ENCODE measurements at places on chromosomes 5 and 9. TPM values are rescaled to one million over a fixed set of nuclear protein-coding genes. Genes with fewer than 3 reads are reported as not detected.

The STPG3 gene
- not detected for total RNA-seq

The PCDHB8 gene
- 0.83 TPM for total RNA-seq

The CLIC3 gene
- not detected for total RNA-seq

The MARVELD2 gene
- 0.42 TPM for total RNA-seq

The ZNF366 gene
- total RNA-seq: 3.3 TPM

The NUP214 gene
- 27.0 TPM for total RNA-seq

The IQGAP2 gene
- total RNA-seq: 16.0 TPM

The IFNA13 gene
- not detected for total RNA-seq

The PAEP gene
- not detected for total RNA-seq

The LHFPL2 gene
- 31.6 TPM for total RNA-seq

The MEIKIN gene
- not detected for total RNA-seq

The KCNMB1 gene
- 83.0 TPM for total RNA-seq

The RPL35 gene
- 2,378 TPM for total RNA-seq

The MVB12B gene
- 22.3 TPM for total RNA-seq

The TRPM6 gene
- total RNA-seq: 1.7 TPM

- no peak for DNase-seq
Observed at GRCh38 chr5:139481580-139482049, 943 bp downstream of the STING1 start.

GRCh38 chr5:95925378-95925744 is 36.3 kb downstream of the ELL2 start:
- no peak for DNase-seq

- DNase-seq: no peak
Observed at GRCh38 chr5:72812488-72812887, 4.0 kb upstream of the TNPO1 start.

DNA sequence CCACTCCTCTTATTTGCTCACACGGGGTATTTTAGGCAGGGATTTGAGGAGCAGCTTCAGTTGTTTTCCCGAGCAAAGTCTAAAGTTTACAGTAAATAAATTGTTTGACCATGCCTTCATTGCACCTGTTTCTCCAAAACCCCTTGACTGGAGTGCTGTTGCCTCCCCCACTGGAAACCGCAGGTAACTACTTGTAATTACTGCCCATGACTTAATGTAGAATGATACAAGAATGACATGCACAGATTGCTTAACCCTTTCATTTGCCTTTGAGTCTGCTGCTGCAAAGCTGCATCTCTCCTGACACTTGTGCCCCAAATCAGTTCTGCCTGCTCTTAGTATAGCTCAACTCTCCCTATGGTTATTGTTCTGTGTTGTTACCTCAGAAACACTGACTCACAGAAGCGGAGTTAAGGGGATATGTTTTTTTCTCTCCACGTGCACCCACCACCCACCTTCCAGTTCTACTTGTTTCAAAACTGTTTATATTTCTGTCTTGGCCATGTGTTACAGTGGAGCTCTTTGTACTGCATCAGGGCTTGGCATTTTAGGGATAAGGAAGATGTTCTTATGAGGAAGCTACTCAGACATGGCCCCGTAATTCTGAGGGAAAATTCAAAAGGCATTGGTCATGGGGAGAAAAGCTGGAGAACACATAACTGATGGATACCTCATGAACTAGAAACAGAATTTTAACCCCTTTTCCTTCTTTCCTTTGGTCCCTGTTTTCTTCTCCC is 2.3 kb downstream of the ADRB2 start:
- DNase-seq: no peak

DNA sequence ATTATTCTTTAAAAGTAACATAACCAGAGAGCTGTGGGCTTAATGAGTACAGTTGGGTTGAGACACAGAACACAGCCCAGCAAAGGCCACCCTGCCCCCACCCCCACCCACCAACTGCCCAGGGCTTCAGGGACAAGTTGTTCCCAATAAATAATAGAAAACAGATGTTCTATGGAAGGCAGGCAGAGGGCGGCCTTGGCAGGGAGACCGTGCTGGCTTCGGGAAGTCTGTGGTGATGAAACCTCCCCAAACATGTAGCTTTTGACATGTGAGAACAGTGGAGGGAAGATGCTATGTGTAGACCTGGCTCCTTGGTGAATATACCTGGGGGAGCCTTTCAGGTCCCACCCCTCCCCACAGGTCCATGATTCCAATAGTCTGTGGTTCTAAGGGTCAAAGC is 10.0 kb downstream of the TRAF1 start:
- no peak for DNase-seq

DNA sequence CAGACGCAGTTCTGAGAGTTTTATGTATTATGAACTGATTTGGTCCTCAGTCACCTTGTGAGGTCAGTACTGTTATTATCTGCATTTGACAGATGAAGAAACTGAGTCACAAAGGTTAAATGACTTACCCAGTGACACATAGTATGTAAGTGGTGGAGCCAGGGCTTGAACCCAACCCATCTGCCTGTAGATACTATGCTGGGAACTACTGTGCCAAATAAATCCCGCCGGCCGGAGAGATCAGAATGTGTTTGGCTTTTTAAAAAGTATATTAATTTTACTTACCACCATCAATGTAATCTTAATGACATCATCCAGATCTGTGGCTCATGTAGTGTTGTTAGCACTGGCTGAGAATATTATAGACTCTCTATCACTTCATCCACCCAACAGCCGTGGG is 80.8 kb downstream of the ZNF618 start:
- DNase-seq: no peak

DNA sequence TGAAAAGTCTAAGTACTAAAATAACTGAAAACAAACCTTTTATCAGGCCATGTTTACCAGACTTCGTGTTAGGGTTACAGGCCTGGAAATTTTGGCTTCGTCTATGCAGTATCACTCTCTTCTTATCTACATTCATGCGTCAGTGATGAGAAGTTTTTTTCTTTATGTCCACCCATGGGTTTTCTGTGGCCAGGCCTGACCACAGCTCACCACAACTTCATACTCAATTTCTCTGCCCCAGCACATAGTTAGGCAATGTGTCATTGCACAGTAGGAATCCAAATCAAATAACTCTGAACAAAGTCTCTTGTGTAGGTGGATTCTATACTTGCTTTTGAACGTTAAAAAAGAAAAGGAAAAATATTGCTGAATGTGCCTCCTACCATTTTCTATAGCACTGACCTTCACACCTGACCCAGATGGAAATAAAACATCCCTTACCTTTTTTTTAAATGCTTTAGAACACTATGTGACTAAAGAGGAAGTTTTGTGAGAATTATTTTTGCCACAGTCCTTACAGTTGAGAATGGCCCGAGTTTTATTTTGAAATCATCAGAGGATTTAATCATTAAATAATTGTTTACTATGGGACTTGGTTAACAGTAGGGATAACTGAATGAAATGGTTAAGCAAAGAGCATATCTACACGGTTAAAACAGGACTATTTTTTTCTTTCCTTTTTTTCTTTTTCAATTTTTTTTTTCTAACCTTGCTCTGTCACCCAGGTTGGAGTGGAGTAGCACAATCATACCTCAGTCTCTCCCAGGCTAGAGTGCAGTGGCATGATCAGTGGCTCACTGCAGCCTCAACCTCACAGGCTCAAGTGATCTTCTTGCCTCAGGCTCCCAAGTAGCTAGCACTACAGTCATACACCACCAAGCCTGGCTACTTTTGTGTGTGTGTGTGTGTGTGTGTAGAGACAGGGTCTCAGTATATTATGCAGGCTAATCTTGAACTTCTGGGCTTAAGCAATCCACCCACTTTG is 1247.0 kb upstream of the ACO1 start:
- no peak for DNase-seq

DNA sequence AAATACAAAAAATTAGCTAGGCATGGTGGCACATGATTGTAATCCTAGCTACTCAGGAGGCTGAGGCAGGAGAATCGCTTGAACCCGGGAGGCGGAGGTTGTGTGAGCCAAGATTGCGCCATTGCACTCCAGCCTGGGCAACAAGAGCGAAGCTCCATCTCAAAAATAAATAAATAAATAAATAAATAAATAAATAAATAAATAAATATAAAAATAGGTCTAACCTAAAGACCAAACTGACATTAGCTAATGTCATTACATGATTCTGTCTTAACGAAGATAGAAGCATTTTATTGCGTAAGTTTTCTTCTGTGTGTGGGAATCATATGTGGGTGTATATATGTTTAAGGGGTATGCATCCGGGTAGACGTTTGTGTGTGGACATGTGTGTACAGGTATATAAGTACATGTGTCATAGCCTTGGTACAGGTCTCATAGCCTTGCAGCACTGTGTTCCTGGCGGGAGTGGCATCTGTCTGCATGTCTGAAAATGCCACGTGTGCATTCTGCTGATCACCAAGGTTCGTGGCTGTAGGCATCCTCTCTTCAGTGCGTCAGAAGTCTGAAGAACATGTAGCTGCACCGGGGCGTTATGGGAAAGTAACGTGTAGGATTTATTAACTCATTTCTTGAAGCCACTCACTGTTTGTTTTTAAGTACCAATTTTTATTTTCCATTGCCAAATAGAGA is 298.1 kb downstream of the NR3C1 start:
- DNase-seq: no peak

DNA sequence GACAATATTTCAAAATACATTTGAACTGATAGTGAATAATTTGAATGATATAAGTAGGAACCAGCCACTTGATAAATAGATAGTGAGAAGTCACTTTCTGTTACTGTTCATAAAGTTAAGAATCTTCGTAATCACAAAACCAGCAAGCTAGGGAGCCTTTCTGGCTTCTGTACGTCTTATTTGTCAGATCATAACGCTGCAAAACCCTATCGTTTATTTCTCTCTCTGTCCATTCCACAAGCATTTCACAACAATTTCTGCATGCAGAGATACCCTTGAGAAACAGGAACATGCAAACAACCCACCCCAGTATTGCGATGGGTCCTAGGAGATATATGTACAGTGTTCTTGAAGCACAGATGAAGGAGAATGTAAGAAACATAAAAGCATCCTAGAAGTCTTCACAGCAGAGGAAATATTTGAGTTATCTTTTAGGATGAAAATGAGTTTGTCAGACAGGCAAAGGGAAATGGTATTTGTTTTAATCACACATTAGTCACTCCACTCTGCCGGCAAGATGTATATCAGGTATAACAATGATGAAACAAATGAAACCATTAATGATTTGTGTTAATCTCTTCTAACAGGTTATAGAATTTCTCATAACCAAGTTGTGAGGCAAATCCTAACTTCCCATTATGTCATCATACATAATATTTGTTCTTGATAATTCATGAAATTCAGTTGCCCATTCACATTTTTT is 668.7 kb upstream of the FTMT start:
- no peak for DNase-seq

GRCh38 chr9:132637351-132637750 is 32.4 kb downstream of the DDX31 start:
- no peak for DNase-seq

- no peak for DNase-seq
Observed at GRCh38 chr5:55347786-55348185, 40.0 kb downstream of the MTREX start.

DNA sequence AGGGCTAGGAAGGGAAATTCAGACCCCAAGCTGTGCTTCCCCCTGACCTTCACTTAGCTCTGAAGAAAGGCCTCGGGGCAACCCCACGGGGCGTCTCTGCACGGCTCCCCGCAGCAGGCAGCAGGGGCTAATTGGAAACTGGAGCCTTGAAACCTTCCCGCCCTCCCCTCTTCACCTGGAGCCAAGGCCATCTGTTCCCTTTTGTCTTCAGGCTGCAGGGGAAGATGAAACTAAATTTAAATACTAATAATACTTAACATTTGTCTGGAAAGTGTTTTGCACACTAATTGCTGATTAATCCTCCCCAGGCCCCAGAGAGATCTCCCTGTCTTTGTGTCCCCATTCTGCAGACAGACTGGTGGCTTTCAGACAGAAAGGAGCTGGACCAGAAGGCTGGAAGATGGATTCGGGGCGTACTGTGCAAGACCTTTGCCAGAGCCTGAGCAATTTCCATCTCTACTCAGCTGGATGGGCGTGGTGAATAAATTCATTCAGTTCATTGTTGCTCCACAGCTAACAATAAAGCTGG is 34.1 kb upstream of the CPLX2 start:
- no peak for DNase-seq

- DNase-seq: no peak
Observed at GRCh38 chr5:77893225-77893860, 117.2 kb upstream of the TBCA start.

GRCh38 chr9:121325387-121325786 is 44.7 kb downstream of the STOM start:
- DNase-seq: no peak

DNA sequence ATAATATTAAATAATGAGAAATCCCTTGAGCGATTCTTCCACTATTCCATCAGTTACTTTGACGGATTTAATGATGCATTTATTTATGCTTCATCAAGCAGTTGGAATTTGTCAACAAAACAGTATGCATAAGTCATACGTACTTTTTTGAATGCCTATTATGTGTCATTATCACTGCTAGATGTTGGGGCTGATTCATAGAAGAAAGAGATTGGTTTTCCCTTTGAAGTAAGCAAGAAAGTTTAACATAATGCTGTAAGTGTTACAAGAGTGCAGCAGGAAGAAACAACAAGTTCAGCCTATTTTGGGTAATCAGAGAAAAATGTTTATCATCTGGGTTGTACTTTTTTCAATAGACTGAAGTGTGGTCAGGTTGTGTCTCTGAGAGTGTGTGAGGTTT is 121.2 kb upstream of the RANBP3L start:
- no peak for DNase-seq

- DNase-seq: no peak
Observed at GRCh38 chr5:83720836-83721537, at the start of gene HAPLN1. Gene HAPLN1 (minus strand): TSS chr5:83720855. CDS start chr5:83673523, 47,332 bp downstream.

DNA sequence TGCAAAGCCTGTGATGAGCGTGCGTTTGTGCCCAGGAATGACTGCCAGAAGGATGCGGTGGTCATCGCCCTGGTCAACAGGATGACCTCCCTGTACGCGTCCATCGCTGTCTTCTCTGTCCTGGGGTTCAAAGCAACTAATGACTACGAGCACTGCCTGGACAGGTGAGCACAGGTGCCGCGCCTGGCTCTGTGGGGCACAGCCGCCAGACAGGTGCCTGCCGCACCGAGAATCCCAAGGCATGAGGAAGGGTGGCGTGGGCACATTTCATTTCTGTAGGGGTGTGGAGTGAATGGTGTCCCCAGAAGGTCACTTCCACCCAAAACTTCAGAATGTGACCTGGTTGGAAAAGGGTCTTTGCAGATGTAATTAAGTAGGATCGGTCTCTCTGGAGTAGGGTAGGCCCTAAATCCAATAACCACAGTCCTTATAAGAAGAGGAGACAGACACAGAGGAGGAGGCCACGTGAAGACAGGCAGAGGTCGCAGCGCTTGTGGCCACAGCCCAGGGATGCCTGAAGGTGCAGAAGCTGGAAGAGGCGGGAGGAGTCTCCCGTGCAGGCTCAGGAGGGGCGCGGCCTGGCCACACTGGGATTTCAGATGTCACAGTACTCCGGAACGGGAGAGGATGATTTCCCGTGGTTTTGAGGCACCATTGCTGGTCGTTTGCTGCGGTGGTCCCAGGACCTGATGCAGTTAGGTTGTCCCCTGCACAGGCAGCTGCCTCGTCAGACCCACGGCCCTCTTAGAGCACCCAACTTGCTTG is 15.5 kb downstream of the SLC6A18 start:
- no peak for DNase-seq

- no peak for DNase-seq
Observed at GRCh38 chr5:175657593-175658271, at the start of gene HRH2. Gene HRH2 (plus strand): TSS chr5:175658071. CDS start chr5:175683234, 25,163 bp downstream.

- no peak for DNase-seq
Observed at GRCh38 chr5:130693509-130693908, 471.5 kb downstream of the HINT1 start.

- no peak for DNase-seq
Observed at GRCh38 chr9:119273325-119273904, 95.8 kb downstream of the BRINP1 start.

GRCh38 chr5:111411301-111411700 is 101.0 kb downstream of the STARD4 start:
- DNase-seq: no peak

GRCh38 chr5:50325237-50325832 is 115.8 kb downstream of the EMB start:
- DNase-seq: no peak

All from esophagus muscularis mucosa (tissue), 4 donors.